ENCODE measurements at places on chromosomes 3 and 15. TPM values are rescaled to one million over a fixed set of nuclear protein-coding genes. Genes with fewer than 3 reads are reported as not detected.

Gene SOX14
- not detected for total RNA-seq

Gene DLG1
- total RNA-seq = 54.1 TPM

Gene SLC12A1
- not detected for total RNA-seq

Gene DPPA2
- total RNA-seq = not detected

Gene SLC22A13
- total RNA-seq = not detected

Gene SEC62
- 33.5 TPM for total RNA-seq

Data from epithelial cell of umbilical artery (primary cell).